ENCODE measurements at places on chromosomes 16 and 17. TPM values are rescaled to one million over a fixed set of nuclear protein-coding genes. Genes with fewer than 3 reads are reported as not detected.

The TNFRSF17 gene
- polyA plus RNA-seq: 0.19 TPM

The PRR35 gene
- 0.14 TPM for polyA plus RNA-seq

DNA sequence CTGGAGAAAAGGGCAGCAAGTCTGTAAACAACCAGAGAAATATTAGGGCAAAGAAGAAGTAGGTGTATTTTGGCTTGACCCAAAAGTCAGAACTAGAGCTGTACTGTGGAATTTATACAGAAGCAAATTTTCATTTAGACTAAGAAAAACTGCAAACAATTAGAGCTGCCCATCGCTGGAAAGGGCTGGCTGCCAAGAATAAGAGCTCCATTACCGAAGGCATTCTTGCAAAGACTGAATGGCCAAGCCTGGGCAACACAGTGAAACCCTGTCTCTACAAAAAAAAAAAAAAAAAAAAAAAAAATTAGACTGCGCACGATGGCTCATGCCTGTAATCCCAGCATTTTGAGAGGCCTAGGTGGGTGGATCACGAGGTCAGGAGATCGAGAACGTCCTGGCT lies 53.9 kb upstream of the TMC5 start:
- no peak for DNase-seq

DNA sequence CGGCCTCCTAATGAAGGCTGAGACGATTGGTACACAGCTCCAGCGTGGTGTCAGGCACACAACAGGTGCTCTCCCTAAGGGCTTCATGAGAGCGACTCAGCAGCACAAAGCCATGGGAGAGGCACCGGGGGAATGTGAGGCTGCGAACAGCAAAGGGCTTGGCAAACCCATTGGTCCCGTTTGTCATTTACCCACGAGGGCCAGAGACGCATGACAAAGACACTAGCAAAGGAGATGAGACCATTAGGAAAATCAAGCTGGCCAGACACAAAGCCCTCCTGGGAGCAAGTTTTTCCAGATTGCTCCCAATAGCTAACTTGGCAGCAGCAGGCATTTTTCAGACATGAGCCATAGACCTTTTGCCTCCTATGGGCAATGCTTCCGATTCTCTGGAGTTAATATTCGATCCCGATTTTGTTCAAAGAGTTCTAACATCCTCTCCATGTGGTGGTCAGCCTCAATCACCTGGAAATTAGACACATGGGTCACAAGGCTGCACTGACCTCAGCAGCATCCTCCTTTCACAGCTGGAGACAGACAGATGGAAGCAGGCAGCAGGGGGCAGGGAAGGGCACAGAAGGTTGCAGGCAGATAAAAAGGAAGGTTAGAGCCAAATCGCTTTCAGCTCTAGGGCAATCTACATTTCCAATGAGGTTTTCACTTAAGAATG lies 38.2 kb downstream of the TK2 start:
- no peak for DNase-seq

GRCh38 chr17:17079336-17079735 lies 37.1 kb downstream of the MPRIP start:
- DNase-seq: no peak

GRCh38 chr17:67865438-67865837 lies 40.1 kb downstream of the BPTF start:
- DNase-seq: no peak

DNA sequence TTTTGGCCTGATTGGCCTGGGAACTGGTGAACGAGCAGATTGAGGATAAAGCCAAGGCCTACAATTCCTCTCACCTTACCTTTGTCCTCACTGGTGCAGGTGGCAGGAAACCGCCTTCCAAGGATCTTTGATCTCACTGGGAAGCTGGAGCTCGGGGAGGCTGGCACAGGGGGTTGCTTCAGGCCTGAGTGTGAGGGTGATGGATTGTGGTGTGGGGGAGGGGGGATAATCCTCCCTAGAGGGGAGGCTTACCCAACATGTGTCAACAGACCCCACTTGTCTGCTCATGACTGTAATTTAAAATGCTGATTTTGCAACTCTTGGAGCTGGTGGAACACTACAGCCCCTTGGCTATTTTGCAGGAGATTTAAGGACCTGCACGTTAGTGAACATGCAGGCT lies 4.5 kb upstream of the RMI2 start:
- no peak for DNase-seq

DNA sequence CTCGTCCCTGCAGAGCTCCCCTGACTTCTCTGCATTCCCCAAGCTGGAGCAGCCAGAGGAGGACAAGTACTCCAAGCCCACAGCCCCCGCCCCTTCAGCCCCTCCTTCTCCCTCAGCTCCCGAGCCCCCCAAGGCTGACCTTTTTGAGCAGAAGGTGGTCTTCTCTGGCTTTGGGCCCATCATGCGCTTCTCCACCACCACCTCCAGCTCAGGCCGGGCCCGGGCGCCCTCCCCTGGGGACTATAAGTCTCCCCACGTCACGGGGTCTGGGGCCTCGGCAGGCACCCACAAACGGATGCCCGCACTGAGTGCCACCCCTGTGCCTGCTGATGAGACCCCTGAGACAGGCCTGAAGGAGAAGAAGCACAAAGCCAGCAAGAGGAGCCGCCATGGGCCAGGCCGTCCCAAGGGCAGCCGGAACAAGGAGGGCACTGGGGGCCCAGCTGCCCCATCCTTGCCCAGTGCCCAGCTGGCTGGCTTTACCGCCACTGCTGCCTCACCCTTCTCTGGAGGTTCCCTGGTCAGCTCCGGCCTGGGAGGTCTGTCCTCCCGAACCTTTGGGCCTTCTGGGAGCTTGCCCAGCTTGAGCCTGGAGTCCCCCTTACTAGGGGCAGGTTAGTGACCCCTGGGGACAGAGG lies 11.4 kb downstream of the MLLT6 start:
- no peak for DNase-seq

DNA sequence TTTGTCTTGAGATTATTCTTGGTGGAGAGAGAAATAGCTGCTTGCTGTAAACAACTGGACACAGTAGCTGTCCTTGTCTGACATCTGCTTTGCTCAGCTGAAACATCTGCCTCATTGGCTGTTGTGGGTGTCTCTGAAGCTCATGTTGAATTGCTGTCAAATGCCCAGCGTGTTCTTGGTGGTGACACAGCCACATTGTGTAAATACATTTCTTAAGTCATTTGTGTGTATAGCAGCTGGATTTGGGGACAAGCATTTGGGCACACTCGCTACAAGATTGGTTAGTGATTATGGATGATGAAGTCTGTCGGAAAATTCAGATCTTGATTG lies 5.3 kb downstream of the FAM234A start:
- DNase-seq: no peak

GRCh38 chr16:66205287-66206231 lies 160.9 kb upstream of the CDH5 start:
- no peak for DNase-seq

All from forelimb muscle (tissue), 1 donor.